ENCODE measurements at places on chromosomes 6 and 20.

- DNase-seq, result no peak
Measured at GRCh38 chr6:13030396-13030795, 297.9 kb downstream of the TBC1D7 start.

DNA sequence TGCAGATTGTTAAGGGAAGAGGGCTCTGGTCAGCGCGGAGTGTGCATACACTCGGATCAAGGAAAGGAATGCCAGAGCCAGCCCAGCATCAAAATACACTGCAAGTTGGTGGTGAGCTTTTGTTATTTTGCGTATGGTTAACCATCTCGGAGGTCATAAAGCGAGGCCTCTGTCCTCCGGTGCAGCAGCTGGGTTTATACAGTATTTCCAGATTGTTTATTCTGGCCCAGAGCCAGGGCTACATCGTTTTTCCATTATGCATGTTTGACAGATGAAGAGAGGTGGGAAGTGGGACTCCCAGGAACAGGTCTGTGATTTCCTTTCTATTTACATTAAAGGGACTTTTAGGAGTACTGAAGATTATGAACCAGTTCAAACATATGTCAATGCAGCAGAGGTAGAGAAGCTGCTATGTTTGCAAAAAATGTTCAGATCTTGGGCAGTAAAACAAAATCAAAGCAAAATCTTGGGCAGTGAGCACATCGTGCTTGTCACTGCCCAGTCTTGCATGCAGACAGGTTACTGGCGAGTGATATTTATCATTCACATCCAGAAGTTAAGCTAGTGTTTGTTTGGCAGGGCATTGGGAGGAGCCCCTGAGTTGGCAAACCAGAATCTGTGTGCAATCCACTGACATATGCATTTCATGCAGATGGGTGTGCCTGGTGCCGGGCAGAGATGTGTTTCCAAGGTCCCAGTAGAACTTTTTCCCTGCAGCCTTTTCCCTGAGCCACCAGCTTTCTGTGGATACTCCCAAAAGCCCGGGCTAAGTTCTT is 256.3 kb upstream of the TAB2 start:
- peak; percentile 27 for DNase-seq

- peak; percentile 41 for DNase-seq
Measured at GRCh38 chr6:26071135-26071534, 16.1 kb upstream of the HFE start.

DNA sequence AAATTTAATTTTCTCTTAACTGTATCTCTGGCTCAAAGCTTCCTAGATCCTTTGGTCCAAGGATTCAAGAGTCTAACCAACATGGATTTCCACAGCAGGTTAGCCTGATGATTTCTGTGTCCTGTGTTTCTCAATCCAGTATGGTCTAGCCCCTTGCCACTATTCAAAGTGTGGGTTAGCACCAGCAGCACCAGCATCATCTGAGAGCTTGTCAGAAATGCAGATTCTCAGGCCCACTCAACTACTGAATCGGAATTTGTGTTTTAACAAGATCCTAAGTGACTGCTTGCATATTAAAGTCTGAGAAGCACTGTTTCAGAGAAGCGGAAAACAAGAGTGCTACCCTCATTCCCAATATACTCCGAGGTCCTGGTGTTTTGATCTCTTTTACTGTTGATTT is 133.8 kb upstream of the PRDM1 start:
- DNase-seq, result no peak

DNA sequence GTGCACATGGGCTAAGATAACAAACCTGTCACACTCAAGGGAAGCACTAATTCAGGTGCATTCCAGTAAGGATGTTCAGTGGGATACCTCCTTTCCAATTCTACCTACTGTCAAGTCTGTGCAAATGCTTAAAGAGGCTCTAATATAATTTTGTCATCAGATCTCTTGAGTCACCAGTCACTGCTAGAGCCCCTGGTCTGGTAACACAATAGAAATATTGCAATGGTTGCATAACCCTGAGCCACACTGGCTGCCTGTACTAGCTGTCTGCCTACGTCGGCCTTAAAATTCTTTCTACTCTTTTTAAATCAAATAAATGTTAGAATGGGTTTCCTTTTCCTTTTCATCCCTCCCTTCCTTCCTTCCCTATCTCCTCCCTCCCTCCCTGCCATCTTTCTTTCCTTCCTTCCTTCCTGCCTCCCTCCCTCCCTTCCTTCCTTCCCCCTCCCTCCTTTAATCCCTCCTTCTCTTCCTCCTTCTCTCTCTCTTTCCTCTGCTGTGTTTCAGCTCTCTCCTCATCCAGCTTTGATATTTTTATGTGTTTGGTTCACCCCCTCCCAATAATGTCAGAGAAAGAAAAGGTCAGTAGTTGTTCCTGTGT is 28.1 kb upstream of the OLIG3 start:
- no peak for DNase-seq

- DNase-seq, result peak; percentile 16
Measured at GRCh38 chr6:15854826-15855710, 192.2 kb upstream of the DTNBP1 start.

Data from MG63 (cell line).